NCI-H524 treated with DMSO at 0.1 percent for 48 hours (cell line): ENCODE measurements at places on chromosomes 16 and 17.

- no peak for DNase-seq
Measured at GRCh38 chr17:2580151-2580550, 13.3 kb upstream of the PAFAH1B1 start.

DNA sequence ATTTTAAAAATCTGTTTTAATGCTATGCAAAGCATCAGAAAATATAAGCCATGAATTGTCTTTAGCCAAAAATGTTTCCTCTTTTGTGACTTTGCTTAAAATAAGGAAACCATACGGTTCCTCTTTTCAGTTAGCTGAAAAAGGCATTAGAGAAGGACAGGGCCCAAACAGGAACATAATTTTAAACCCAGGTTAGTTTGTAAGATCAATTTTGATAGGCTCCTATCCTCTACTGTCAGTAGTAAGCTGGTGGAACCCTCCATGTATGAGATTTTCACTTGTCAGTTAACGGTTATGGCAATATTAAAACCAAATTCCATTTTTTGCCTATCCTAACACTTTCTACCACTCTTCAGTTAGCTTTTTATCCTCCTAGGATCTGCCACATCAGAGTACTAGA is 4.3 kb downstream of the EVI2B start:
- no peak for DNase-seq

DNA sequence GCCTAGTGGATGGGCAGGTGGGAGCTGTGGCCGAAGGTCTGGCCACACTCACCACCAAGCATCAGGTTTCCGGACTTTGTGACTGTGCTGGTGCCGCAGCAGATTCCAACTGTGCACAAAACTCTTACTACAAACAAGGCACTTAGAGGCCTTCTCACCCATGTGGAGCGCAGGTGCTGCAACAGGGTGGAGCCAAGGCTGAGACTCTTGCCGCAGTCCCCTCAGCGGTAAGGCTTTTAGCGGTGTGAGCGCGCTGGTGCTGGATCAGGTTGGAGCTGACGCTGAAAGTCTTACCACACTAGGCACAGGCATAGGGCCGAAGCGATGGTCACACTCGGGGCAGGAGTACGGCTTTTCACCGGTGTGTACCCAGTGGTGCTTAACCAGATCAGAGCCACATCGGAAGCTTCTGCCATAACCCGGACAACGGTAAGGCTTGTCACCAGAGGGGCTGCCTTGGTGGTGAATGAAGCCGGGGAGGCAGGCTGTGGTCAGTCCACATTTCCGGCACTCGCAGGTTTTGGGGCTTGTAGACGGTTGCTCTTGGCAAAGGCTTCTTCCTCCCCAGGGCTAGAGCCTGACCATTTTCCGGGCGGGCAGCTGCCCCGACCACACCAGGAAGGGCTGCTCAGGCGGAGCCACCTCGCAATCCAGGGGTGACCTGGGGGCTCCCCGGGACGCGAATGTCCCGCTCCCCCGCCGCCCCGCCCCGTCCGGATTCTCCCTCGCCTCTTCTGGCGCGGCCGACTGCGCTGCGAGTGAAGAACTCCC is 1.0 kb upstream of the ARMC5 start:
- DNase-seq = no peak

DNA sequence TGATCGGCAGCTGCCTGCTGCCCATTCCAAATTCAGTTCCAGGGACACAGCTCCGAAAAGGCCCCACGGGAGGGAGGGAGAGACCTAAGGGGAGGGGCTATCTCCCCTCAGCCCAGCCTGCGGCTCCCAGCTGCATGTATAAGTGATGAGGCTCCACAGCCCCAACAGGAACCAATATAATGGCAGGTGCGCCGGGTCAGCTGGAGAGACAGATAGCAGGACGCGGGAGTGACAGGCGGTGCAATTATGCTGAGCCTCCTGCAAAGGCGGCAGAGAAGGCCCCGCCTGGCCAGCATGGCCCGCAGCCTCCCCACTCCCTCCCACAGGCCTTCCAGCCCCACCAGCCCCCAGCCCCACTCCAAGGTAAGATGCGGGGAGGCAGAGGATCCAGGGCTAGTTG is 8.1 kb upstream of the C1QL1 start:
- no peak for DNase-seq

GRCh38 chr17:32992321-32993033 is 830 bp downstream of the SPACA3 start:
- DNase-seq = no peak

GRCh38 chr17:73710095-73710592 is 65.9 kb upstream of the SDK2 start:
- DNase-seq = peak; percentile 12

- DNase-seq = no peak
Measured at GRCh38 chr17:18247613-18248001, 10.9 kb downstream of the FLII start.

DNA sequence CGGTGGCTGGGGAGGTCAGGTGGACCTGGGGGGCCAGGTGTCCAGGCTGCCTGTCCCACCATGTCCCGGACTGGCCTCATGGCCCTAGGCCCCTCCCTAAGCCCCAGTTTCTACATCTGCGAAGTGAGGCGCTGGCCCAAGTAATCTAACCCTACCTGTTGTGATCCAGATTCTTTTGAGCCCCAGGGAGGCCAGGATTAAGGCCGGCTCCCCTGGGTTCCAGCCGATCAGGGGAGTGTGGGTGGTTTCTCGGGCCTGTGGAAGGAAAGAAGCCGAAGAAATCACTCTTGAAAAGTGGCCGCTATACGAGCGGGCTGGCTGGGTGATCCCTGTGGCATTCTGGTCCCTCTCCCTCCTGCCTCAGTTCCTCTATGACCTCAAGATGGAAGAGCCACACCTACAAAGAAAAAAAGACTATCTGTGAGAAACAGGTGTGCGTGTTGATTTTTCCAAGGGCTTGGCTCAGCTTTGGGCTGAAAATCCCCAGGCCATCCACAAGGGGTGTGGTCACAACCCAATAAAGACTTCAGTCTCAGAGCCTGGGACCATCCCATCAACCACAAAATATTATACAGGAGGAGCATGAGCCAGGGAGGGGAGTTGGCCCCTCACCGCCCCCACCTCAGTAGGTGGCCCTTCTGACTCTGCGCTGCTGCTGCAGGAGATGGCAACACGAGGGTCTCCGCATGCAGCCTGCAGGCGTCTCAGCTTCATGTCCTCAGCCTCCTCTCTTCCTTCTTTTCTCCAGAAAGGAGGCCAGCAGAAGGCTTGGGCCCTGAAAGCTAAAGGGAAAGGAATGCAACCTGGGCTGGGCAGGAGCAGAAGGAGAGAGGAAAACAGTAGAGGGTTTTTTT is 20.3 kb downstream of the GPR142 start:
- no peak for DNase-seq

GRCh38 chr16:89314357-89314756 is 96.9 kb downstream of the ZNF778 start:
- no peak for DNase-seq
